Stimulated activated CD4-positive, alpha-beta T cell treated with anti-CD3 and anti-CD28 coated beads, Interleukin-1b, Interleukin-23, amount 100 ng/mL, for 24 hours (primary cell): ENCODE measurements at places on chromosomes 5 and 9.

DNA sequence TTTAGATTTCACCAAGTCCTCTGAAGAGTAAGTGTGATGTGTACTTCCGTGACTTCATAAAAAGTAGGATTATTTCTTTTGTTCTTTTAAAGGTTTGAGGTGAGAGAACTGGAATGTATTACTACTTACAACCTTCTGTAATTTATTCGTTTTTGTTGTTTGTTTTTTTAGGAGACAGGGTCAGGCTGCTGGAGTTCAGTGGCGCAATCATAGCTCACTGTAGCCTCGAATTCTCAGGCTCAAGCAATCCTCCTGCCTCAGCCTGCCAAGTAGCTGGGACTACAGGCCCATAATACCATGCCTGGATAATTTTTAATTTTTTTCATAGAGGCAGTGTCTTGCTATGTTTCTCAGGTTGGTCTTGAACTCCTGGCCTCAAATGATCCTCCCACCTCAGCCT, 68.3 kb upstream of the RETREG1 start:
- DNase-seq = no peak

- DNase-seq = no peak
Observed at GRCh38 chr5:151480384-151481293, 33.2 kb downstream of the SLC36A1 start.

- DNase-seq = no peak
Observed at GRCh38 chr5:74186356-74187315, 453.9 kb downstream of the ENC1 start.

DNA sequence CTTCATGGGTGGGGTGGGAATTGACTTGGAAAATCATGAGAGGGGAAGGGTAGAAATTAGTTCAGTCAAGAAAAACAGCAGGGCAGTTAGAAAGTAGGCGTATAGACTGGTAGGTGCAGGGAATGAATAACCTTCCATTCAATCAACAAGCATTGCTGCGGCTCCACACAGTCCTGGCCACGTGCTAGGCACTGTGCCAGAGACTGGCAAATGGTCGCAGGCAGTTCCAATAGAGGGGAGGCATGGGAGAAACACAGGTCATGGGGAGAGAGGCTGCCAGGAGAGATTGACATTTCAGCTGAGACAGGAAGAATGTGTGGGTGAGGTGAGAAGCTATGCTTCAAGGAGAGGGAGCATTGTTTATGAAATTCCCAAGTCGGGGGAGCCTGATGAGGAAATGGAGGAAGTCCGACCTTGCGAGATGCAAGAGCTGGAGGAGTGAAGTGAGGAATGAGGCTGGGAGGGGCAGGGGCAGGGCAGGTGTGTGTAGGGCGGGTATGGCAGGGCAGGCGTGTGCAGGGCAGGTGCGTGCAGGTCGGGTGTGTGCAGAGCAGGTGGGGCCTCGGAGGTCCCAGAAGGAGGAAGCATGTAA, 54.4 kb upstream of the PPARGC1B start:
- DNase-seq = no peak

DNA sequence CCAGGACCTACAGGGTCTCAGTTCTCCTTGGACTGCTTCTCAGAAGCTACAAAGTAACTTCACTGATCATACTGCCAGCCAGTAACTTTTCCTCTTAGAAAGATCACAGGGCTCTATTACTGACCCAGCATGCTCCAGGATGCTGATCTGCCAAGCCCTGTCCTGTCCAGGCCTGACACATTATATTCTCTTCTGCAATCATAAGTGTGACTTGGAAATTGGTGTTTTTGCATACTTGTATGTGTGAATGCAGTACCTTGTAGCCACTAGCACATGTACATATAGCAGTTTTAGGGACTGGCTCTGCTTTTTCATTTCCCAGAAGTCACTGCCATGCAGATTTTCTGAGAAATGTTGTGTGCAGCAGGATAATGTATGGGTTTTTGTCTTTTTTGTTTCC, 40.1 kb upstream of the CCNH start:
- DNase-seq = no peak

- DNase-seq = no peak
Observed at GRCh38 chr9:123121457-123121856, 88.0 kb downstream of the GPR21 start.

GRCh38 chr5:9099689-9100088, 446.2 kb downstream of the SEMA5A start:
- DNase-seq = no peak

GRCh38 chr5:8209500-8209899, 340.6 kb downstream of the MTRR start:
- DNase-seq = no peak

DNA sequence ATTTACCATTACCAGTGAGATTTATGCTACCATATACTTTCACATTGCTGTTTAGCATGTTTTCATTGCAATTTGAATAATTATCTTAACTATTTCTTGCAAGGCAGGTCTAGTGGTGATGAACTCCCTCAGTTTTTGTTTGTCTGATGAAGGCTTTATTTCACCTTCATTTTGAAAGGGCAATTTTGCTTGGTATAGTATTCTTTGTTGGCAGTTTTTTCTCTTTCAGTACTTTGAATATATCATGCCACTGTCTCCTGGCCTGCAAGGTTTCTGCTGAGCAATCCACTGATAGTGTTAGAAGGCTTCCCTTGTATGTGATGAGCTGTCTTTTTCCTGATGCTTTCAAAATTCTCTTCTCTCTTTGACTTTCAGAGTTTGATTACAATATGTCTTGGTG, 188.0 kb downstream of the MARCHF11 start:
- no peak for DNase-seq

DNA sequence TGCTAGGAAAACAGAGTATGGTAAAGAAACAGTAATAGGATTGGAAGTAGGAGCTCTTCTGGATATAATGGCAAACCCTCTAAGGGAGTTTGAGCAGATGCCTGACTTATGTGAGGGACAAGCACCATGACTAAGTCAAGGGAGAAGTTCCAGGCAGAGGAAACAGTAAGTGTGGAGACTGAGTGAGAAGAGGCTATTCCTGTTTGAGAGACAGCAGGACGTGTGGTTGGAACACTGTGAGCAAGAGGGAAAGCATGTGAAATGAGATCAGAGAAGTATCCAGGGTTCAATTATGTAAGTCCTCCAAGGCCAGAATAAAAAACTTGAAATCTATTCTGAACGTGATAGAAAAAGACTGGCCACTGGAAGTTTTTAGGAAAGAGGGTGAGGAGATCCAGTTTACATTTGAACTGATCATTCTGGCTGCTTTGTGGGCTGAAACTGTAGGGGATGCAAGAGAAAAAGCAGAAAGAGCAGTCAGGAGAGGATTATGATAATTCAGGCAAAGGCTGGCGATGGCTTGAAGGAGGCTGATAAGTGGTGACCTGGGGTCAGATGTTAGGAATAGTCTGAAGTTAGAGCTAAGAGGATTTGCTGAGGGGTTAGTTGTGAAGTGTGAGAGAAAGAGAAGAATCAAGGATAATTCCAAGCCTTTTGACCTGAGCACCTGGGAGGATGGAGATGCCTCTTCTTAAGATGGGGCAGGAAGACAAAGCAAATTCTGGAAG, 19.2 kb downstream of the DMAC1 start:
- no peak for DNase-seq

- no peak for DNase-seq
Observed at GRCh38 chr9:136527131-136527530, 18.7 kb downstream of the NOTCH1 start.

- DNase-seq = no peak
Observed at GRCh38 chr9:137128862-137129455, 10.0 kb upstream of the GRIN1 start.

- DNase-seq = no peak
Observed at GRCh38 chr5:157476702-157477408, 16.8 kb downstream of the NIPAL4 start.

DNA sequence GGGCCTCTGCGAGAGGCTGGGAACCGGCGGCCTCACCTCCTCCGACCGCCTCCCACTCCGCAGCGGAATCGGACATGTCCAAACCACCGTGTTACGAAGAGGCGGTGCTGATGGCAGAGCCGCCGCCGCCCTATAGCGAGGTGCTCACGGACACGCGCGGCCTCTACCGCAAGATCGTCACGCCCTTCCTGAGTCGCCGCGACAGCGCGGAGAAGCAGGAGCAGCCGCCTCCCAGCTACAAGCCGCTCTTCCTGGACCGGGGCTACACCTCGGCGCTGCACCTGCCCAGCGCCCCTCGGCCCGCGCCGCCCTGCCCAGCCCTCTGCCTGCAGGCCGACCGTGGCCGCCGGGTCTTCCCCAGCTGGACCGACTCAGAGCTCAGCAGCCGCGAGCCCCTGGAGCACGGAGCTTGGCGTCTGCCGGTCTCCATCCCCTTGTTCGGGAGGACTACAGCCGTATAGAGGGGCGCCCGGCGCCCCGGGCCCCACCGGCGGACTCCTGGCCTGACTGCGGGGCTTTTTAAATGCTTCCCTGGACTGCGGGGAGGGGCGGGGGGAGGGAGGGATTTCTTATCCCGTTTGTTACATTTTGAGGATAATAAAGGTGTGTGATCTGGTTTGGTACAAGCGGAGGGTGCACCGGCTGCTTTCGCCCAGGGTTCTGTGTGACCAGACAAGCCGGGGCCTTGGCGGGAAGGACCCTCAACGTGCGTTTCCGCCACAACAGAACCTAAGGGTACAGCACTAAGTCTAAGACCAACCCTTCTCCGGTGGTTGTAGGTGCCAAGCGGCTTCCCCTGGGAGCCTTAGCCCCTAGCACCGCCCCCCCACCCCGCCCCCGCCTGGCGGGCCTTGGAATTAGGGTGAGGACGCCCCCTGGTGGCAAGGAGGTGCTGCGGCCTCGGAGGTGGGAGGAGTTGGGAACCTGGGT, 9.3 kb downstream of the PRR7 start:
- DNase-seq = peak; percentile 97

DNA sequence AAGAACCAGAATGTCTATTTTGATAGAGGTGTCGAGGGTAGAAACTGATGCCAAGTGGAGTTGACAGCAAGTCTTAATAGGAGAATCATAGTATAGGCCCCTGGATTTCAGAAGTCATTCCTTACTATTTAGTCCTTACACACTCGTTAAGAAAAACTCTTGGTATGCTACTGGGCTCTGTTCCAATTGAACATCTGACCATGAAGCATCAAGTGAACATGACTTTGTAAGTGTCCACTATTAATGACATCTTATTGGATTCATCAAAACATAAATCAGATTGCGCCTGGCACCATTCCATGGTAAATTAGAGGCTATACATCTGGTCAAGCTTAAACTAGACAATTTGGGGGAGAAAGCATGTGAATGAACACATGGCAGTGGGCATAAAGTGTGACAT, 1056.5 kb upstream of the EDIL3 start:
- DNase-seq = no peak

DNA sequence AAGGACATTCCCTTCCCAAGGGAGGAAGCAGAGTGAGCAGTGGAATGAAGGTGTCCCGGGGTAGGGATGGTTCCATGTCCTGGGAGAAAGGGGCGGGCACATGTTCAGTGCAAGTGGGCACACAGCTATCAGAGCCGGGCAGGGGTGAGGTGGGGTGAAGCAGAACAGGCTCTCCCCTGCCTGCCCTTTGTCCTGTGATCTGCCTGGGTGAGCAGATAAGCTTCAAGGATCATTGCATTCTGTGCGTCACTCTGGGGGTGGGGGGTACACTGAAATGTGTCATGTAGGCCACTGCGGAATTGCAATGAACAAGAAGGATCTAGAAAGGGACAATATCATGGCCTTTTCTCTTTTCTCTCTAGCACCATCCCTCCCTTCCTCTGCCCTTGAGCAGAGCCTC, 61.7 kb upstream of the SHB start:
- DNase-seq = no peak

- no peak for DNase-seq
Observed at GRCh38 chr5:123283031-123283430, 140.2 kb downstream of the CEP120 start.

DNA sequence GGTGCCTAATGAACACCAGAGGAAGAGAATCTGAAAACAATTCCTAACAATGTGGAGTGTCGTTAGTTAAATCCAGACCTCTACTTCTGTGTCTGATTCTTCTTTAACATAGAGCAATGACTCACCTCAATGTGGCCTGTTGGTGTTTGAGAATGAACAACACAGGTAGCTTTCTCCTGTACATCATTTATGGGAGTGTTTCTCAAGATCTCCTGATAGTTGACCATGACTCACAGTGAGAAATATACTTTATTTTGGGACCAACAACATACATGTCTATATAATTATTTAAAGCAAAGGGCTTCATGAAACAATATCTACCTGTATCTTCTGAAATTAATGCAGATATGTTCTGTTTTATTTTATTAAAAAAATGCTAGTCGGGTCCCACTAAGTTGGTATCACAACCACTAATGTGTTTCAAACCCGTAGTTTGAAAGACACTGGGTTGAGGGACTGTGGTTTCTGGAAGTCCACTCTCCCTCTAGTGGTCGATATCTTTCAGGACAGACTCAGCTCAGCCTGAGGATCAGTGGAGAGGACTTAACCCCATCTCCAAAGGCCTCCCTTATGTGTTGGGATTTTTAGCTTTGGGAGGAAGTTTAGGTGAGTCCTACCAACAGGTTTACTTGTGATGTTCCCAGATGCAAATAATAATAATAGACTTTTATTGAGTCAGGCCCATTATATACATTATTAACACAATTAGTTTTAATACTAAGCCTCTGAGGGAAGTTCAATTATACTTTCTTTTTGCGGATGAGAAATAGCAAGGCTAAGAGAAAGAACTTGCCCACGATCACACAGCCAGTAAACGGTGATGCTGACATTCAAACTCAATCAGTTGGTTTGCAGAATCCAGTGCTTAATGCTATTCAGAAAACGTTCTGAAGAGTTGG, 70.0 kb upstream of the KLF9 start:
- DNase-seq = no peak

- DNase-seq = no peak
Observed at GRCh38 chr9:77883846-77884771, 147.5 kb downstream of the GNAQ start.

DNA sequence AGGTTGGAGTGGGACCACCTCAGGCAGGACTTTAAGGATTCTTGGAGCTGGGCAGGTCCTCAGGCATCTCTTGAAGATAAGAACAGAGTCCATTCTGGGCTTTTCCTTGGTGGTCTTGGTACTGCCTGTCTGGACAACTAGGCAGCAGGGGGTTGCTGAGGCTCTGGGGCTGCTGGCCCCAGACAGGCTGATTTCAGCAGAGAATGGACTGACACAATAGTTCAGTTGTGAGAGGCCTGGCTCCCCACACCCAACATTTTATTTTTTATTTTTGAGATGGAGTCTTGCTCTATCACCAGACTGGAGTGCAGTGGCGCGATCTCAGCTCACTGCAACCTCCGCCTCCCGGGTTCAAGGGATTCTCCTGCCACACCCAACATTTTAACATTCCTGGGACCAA, 4.6 kb downstream of the ANGPTL2 start:
- DNase-seq = no peak

DNA sequence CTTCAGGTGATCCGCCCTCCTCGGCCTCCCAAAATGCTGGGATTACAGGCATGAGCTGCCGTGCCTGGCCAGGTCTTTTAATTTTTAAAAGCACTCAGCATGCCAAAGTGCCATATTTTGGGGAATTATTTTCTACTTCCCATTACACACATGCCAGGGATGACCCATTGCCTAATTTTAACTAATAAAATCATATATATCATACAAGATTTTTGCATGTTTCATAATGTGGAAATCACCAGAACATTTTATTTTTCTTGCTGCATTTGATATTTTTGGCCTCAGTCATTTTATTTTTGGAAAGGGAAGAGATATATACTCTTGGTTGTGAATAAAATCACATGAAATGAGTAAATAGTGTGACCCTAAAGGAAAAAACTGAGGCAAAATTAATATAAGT, 45.3 kb upstream of the TENT2 start:
- DNase-seq = no peak
